ENCODE measurements at places on chromosomes 2 and 18.

DNA sequence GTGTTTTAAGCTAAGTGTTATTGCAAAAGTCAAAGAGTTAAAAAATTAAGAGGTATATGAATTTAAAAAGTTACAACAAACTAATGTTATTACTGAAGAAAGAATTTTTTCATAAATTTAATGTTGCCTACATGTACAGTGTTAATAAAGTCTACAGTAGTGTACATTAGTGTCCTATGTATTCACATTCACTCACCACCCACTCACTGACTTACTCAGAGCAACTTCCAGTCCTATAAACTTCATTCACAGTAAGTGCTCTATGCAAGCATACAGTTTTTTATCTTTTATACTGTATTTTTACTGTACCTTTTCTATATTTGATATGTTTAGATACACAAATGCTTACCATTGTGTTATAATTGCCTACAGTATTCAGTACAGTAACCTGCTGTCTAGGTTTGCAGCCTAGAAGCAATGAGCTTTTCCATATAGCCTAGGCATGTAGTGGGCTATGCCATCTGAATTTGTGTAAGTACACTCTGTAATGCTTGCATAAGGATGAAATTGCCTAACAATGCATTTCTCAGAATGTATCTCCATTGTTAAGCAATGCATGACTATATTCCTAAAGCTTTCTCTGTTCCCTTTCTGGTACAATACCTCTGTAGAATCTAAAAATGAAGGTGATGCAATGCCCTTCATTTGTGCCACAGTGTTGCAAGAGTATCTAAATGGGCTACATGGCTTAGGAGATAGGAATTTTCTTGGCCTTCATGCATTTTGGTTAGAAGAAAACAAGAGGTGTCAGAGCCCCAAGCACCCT lies 370.8 kb upstream of the NT5C1B start:
- no peak for DNase-seq

DNA sequence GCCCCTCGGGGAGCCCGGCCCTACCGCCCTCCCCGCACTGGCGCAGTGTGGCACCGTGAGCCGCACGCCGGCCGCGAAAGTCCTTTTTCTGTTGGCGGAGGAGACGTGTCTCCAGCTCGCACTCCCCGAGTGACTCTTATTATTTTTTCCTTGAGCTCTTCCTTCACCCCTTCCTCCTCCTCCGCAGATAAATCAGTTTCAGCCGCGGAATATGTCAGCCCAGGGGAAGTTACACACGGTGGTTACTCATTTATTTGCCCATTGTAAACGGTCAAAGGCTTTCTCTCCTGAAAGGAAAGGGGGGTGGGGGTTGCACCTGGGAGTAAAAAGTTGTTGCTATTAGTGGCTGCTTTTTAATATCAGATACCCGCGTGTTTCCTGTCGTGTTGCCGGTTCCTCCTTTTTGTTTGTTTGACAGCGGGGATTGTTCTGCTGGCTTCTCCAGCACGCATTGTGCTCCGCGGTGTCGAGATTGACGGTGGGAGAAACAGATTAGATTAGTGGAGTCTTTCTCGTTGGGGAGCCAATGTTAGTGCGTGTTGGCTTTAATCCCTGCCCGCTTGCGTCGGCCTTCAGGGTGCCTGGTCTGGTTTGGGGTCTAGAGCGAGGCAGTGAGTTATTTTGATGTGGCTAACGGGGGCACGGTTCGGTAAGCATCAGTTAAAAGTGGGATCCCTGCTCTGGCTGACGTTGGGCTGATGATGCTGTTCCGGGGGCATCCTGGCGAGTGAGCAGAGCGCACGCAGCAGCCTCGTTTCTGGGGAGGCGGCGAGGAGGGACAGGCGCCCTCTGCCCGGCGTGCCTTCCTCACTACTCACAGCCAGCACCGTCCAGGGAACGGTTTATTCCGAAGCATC lies 1.6 kb downstream of the CRIM1 start:
- no peak for DNase-seq

- no peak for DNase-seq
Observed at GRCh38 chr18:47346016-47346415, 94.6 kb upstream of the SKOR2 start.

GRCh38 chr2:221142341-221142740 lies 429.8 kb downstream of the EPHA4 start:
- DNase-seq = no peak

DNA sequence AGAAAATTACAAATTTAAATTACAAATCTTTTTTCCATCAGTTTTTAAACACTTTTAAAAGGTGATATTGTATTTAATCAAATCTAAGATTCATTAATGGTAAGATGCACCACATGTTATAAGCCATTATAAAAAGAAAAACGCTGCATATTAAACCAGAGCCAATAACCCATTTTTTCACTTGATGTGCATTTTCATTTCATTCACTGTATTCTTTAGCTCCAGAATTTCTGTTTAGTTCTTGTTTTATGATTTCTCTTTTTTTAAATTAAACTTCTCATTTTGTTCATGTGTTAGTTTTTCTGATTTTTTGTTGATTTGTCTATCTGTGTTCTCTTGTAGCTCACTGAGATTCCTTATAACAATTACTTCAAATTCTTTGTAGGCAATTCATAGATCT lies 62.4 kb upstream of the MBOAT2 start:
- no peak for DNase-seq

GRCh38 chr2:126513033-126513432 lies 142.9 kb upstream of the GYPC start:
- no peak for DNase-seq

DNA sequence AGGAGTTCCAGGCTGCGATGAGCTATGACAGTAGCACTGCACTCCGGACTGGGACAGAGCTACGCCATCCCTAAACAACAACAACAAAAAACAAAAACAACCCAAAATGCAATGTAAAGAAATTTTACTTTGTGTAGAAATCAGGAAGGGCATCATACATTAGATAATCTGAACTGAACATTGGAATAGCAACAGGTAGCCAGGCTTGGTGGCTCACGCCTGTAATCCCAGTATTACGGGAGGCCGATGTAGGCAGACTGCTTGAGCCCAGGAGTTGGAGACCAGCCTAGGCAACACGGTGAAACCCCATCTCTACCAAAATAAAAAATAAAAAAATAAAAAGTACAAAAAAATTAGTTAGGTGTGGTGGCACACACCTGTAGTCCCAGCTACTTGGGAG lies 2.1 kb upstream of the PNO1 start:
- no peak for DNase-seq

GRCh38 chr18:6414118-6414722 lies 491 bp downstream of the L3MBTL4 start:
- no peak for DNase-seq

DNA sequence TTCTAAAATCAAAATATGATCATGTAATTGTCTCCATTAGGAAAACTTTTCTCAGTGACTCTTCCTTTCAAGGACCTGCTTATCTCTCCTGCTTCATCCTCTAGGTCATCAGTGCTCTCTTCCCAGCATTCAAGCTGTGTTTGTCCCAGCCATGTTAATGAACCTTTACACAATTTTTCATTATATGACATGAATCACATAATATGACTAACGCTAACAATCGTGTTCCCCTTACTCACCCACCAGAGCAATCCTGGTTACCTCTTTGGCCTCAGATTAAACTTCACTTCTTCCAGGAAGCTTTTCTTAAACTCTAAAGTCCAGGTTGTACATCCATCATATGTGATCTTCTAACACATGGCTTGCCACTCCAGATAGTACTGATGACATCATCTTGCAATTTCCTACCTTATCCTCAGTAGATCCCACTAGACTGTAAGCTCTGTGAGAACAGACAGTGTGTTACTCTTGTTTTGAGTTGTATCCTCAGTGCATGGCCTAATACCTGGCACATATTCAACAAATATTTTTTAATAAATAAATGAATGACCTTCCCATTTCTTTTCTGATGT lies 882.9 kb upstream of the ZEB2 start:
- no peak for DNase-seq

- DNase-seq = no peak
Observed at GRCh38 chr2:108921096-108922030, 67.7 kb downstream of the EDAR start.

GRCh38 chr2:197647961-197648690 lies 27.3 kb downstream of the RFTN2 start:
- no peak for DNase-seq

GRCh38 chr2:36625304-36625703 lies 27.3 kb upstream of the FEZ2 start:
- no peak for DNase-seq

DNA sequence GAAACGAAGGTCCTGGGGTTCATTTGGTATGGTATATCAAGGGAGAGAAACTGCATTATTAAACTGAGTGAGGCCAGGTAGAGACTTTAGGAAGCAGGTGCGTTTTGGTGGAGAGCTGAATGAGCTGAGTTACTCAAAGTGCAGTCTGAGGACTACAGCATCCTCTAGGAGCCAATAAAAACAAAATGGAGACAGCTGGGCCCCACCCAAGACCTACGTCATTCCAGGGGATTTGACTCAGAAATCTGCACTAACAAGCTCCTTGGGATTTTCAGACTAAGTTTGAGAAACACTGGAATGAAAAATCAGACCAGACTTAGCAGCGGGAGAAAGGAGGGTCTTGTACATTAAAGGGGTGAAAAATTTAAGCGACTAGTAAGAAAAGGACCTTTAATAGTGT lies 131.5 kb downstream of the UXS1 start:
- DNase-seq = no peak

- no peak for DNase-seq
Observed at GRCh38 chr2:143559147-143559546, 429.9 kb downstream of the ARHGAP15 start.

GRCh38 chr2:120681181-120681580 lies 54.5 kb upstream of the GLI2 start:
- DNase-seq = no peak

DNA sequence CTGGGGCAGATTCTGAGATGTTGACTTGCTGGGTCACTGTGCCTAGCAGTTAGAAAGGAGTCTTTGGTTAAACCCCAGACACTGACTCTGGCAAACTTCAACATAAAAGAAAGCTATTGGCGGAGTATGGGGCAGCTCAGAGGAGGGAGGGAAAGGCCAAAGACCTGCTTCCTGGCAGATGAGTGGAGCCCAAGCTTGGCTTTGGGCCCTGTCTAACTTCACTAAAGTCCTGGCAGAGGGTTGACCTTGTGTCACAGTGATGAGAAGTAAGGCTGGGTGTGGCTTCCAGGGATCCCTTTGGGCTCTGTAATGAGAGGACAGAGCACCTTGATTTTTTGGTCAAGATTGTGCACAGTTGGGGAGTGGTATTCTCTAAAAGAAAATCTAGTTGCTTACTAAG lies 129.8 kb upstream of the SEC11C start:
- DNase-seq = no peak

DNA sequence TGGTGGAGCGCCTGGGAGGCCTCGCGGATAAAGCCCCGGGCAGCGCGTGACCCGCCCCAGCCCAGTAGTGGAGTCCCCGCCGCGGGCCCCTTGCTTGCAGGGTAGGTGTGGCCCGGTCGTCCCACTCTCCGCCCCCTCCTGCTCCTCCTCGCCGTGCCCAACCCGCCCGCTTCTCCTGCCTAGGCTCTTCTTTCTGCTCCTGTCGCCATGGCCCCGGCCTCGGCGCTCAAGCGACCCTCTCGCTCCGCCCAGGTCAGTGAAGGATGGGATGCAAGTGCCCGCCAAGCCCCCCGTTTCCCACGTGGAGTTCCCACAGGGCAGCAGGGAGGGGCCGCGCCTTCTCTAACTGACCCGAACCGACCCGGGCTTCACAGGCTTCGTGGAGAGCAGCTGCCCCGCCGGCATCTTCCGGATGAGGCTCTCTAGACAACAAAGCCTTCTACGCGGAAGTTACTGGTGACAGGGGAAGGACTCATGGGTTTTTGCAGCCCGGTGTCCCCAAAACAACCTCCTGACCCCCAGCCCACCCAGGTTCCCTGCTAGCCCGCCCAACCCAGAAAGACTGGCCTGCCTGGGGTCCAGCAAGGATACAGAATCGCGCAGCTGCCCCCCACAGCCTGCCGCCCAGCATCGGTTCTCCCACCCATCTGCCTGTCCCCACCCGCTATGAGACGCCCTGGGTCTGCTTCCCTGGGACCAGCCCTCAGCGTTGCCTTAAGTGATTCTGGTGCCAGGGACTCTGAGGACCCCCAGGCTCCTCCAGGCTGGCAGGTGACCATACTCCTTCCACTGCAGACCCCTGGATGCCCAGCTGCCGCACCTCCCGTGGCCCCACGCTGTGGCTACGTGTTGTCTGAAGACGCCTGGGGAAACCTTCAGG lies 32.8 kb downstream of the TTC32 start:
- DNase-seq = peak; percentile 36

GRCh38 chr18:28176698-28176947 lies 307 bp downstream of the CDH2 start:
- DNase-seq = no peak

GRCh38 chr18:68275616-68276015 lies 439.3 kb downstream of the TMX3 start:
- no peak for DNase-seq

- no peak for DNase-seq
Observed at GRCh38 chr18:22340331-22340730, 77.4 kb downstream of the CTAGE1 start.

DNA sequence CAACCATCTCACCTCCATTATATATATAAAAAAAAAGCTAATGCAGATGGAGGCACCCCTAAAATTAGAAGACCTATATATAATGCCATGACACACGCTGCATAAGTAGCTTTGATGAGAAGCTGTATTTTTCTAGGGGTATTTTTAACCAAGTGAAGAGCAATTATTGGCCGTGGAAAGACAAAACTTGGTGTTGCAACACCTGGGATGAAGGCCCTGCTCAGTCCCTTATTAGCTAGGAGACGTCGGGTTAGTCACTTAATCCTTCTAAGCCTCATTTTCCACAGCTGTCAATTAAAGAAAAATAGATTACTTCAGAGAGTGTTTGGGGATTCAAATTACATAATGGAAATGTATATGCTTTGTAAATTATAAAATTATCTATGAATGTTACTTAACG lies 63.0 kb downstream of the WDR75 start:
- no peak for DNase-seq

- peak; percentile 74 for DNase-seq
Observed at GRCh38 chr2:61853847-61854563, at the start of gene FAM161A. Gene FAM161A, minus strand, starts transcription at chr2:61854060. Its CDS starts 19 bp downstream, at chr2:61854041.

GRCh38 chr2:47230418-47230817 lies 75.3 kb upstream of the STPG4 start:
- no peak for DNase-seq

DNA sequence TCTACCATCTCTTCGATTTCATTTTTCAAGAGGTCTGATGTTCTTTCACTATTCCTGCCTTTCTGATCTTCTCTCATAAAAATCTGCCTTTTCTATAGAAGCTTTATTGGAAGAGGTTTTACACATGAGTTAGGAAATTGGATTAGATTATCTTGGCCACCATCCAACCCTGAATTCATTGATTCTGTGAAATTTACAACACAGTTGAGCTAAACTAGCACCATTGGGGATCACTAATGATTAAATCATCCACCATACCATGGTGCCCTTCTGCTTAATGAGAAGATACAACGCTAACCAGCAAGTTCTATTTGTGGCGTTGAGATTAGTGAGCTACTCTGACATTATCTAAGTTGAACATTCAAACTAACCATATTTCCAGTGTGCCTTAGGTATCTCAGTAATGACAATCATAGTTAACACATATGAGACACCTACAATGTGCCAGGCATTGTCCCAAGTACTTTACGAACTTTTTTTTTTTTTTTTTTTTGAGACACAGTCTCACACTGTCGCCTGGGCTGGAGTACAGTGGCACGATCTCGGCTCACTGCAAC lies 17.3 kb upstream of the LBH start:
- DNase-seq = no peak

GRCh38 chr2:16123421-16123820 lies 183.1 kb downstream of the MYCN start:
- DNase-seq = no peak
